ENCODE measurements at places on chromosomes 12 and 14.

DNA sequence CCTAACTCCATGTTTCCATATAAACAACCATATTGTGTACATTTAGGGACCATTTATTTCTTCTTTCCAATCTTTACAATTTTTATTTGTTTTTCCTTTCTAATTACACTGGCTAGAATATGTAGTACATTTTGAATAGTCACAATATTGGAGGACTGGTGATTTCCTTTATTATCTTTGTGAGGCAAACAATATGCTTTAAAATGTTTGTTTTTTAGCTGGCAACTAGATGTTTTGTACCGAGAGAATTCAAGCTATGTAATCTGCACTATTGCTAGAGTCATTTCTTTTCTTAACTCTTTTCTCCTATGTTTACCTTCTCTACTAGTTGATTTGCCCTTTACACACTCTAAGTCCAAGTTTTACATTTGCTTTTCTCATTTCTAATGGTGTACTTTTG lies 13.3 kb upstream of the NTN4 start:
- no peak for DNase-seq

GRCh38 chr12:44510510-44510909 lies 365.6 kb downstream of the NELL2 start:
- DNase-seq, result peak; percentile 3

DNA sequence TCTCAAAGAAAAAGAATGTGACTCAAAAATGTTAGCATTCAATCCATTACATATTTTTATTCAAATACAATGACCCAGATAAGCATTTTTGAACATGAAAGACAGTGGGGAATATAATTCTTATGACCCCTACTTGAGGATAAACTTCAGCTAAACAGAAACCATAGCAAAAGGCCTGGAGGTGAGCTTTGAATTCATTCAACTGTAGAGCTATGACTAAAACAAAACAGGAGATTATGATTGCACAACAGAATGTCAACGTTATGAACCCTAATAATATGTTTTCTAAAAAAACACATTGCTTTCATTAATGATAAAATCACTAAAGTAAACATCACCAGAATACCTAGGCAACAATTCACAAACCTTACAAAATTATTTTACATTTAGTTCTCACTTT lies 27.8 kb downstream of the EFCAB11 start:
- no peak for DNase-seq

GRCh38 chr12:116950628-116951325 lies 40.0 kb downstream of the FBXW8 start:
- no peak for DNase-seq

- no peak for DNase-seq
Observed at GRCh38 chr12:19201661-19202060, 72.1 kb downstream of the PLEKHA5 start.

GRCh38 chr14:77918448-77918847 lies 118.5 kb downstream of the ADCK1 start:
- DNase-seq, result no peak

DNA sequence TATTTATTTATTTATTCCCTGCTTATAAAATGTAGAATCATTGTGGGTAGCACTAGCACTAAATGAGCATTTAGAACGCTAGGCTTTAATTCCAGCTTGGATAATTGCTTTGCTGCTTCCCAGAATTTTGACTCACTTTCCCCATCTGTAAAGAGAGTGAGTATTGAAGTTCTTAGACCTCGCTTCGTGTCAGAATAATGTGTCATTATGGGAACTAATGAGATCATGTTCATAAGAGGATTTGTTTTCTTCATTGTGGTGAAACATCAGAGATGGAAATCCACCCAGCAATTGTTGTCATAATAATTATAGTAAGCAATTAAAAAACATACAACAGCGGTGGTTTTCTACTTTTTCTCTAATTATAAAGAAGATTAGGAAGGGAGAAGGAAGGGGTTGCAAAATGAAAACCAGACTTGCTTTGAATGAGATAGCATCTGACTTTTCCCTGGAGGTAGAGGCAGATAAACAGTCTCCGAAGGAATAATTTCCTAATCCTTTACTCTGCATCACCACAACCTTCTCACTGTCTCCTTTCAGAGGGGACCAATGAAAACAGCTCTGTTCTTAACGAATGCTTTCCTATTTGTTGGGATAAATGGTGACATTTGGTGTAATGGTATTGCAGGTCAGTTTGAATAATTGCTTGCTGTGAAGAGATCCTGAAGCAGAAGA lies 86.8 kb upstream of the ARHGAP5 start:
- no peak for DNase-seq

GRCh38 chr12:15151161-15152091 lies 69.8 kb downstream of the RERG start:
- DNase-seq, result no peak

DNA sequence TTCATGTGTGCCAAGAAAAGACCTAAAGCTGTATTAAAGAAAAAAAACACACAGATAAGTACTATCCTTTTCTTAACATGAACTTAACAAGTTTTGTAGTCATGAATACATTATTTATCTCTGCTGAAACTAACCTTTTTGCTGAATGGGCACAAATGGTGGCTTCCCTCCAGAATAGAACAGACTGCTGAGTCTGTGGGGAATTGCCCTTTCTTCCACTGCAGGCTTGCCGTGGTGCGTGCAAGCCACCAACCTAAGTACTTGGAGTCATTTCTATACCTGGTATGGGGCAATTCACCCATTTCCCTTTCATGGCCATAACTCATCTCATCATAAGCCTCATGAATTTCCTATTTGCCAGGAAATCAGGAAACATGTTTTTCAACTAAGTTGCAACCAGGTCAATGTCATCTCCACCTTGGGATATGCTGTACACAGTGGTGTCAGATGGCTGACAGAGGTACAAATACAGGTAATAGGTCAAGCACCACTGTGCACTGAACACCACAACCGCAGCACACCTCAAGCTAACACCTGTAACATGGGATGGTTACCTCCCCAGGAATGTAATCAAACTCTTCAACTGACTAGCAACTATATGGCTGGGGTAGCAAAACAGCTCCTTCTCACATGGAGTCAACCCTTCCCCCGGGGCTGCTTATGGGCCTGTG lies 49.9 kb downstream of the CATSPERB start:
- no peak for DNase-seq

- no peak for DNase-seq
Observed at GRCh38 chr12:110857528-110857927, 10.7 kb downstream of the CCDC63 start.

GRCh38 chr14:100416921-100417860 lies 94.1 kb downstream of the SLC25A47 start:
- DNase-seq, result peak; percentile 75

DNA sequence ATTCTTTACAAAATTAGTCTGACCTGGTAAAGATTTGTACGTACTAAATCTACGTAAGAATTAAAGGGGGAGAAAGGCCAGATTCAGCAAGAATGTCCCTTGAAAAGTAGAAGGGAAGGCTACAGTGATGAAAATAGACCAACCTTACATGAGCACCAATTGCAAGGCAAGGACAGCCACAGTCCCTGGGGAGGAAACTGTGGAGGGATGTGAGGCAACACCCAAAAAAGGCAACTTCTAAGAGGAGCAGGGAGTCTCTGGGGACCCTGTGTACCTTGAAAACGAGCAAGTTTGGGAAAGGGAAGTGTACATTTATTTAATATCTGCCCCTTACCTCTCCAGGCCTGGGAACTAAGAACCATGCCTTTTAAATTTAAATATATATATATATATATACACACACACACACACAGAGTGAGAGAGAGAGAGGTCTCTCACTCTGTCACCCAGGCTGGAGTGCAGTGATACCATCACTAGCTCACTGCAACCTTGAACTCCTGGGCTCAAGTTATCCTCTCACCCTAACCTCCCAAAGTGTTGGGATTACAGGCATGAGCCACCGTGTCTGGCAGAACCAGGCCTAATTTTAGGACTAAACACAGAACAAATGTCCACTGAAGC lies 56.4 kb downstream of the TMCC3 start:
- DNase-seq, result no peak

- no peak for DNase-seq
Observed at GRCh38 chr12:47343684-47344567, 264.2 kb upstream of the AMIGO2 start.

GRCh38 chr14:104428860-104429259 lies 150.7 kb upstream of the C14orf180 start:
- DNase-seq, result no peak

GRCh38 chr12:123237646-123238329 lies 4.6 kb downstream of the MTRFR start:
- no peak for DNase-seq

GRCh38 chr12:108622421-108622820 lies 11.3 kb downstream of the SELPLG start:
- no peak for DNase-seq
